T-helper 17 cell (primary cell): ENCODE measurements at places on chromosomes 7 and 10. TPM values are rescaled to one million over a fixed set of nuclear protein-coding genes. Genes with fewer than 3 reads are reported as not detected.

DNA sequence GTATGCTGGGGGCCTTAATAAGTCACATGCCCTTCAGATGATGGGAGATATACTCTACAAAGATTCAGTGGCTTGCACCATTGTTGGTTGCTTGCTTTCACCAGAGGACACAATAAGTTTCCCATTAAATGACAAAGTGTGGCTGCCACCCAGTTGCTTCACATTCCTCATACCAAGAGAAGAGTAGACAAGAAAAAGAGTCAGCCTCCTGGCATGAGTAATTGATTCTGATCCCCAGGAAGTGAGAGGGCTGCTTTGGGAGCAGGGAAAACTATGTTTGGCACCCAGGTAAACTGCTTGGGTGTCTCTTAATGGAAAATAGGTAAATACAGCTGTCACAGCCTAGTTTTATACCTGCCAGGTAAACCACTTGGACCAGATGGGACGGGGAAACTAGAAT lies 66.7 kb upstream of the IL6 start:
- no peak overlapping the region for H3K4me3 ChIP-seq

Gene METTL27
- 0.73 TPM for total RNA-seq

DNA sequence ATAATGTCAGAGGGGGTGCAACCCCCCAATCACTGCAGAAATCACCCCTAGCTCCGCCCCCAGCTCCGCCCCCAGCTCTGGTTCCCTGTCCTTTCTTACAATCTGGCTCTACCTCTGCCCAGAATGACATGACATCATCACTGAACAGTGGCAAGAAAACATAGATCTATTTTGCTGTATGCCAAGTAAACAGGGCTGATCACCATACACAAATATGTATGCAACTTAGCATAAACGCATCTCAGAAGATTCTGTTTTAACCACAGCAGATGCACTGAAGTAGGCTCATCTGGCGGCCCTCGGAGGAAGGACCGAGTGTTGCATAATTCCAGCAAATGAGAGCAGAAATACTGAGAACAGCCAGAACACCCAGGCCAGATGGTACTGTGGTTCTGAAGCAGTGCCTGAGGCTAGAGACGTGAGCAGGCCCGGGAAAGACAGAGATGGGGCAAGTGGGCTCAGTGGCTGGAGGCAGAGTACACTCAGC lies 293.3 kb upstream of the KLF14 start:
- peak; percentile 45 for DNase-seq
- H3K27ac ChIP-seq: peak overlapping the region; percentile 97
- peaks cover 8% of the 10 kb centered on the region for H3K36me3 ChIP-seq
- H3K4me1 ChIP-seq: peaks cover 74% of the 10 kb centered on the region
- no peaks in the 10 kb centered on the region for H3K27me3 ChIP-seq

Gene GNGT1
- not detected for total RNA-seq

DNA sequence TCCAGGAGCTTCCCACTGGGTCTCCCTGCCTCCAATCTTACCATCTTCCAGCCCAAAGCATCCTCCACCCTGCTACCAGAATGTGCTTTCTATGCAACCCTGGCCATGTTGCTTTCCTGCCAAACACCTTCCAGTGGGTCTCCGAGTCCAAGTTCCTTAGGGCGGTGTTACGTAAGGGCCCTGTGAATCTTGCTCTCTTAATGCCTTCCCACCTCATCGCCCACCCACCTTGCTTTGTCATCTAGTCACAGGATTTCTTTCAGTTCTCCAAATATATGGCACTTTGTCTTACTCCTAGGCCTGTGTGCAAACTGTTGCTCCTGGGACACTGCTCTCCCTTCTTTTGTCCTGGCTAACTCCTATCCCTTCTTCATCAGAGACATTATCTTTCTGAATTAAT lies 344.5 kb downstream of the RPS24 start:
- no peak overlapping the region for H3K4me3 ChIP-seq
- H3K36me3 ChIP-seq: no peaks in the 10 kb centered on the region
- no peak for DNase-seq
- H3K27ac ChIP-seq: no peak overlapping the region

DNA sequence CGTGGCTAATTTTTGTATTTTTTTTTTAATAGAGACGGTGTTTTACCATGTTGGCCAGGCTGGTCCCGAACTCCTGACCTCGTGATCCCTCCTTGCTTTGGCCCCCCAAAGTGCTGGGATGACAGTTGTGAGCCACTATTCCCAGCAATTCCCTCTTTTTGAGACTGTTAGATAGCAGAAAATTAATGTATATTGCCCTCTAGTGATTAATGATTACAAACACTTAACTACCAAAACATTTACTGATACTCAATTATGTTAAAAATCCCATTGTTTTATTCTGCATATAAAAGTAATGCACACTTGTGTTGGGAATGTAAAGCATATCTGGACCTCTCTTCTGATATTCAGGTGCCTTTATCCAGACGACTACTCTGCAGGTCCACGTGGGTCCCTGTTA lies 41.2 kb upstream of the COBL start:
- H3K27me3 ChIP-seq: no peaks in the 10 kb centered on the region
- H3K27ac ChIP-seq: no peak overlapping the region
- no peak overlapping the region for H3K4me3 ChIP-seq

GRCh38 chr7:110400411-110400810 lies 690.5 kb upstream of the LRRN3 start:
- no peaks in the 10 kb centered on the region for H3K36me3 ChIP-seq
- H3K27ac ChIP-seq: no peak overlapping the region
- DNase-seq: no peak
- H3K4me1 ChIP-seq: no peaks in the 10 kb centered on the region

- peaks cover 11% of the 10 kb centered on the region for H3K4me1 ChIP-seq
- H3K27ac ChIP-seq: no peak overlapping the region
- H3K36me3 ChIP-seq: no peaks in the 10 kb centered on the region
- H3K27me3 ChIP-seq: peaks cover 4% of the 10 kb centered on the region
These were observed 254.8 kb upstream of the PITRM1 start for GRCh38 chr10:3427347-3427746.

DNA sequence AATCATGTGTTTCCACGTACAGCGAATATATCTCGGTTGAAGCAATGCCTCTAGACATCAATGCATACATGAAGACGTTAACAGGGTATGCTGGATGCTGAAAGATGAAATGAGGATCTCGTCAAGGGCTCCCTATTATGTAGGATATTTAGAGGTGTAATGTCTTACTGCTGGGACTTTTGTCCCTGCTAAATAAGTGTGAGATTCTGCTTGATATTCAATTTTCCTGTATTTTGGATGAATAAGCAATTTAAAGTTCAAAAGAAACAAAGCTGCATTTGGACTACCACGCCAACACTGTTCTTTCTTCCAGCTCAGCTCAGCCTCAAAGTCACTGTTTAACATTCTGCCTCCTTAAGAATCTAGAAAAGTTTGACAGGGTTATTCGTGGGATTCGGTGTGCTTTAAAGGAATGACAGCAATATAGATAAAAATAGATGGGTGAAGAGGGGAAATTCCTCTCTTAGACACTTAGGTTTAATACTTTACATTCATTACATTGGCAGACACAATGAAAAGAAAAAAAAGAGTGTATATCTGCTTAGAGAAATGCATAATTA lies 110.1 kb upstream of the RHEB start:
- H3K27ac ChIP-seq: no peak overlapping the region
- H3K36me3 ChIP-seq: peaks cover 5% of the 10 kb centered on the region
- H3K27me3 ChIP-seq: no peaks in the 10 kb centered on the region
- H3K4me3 ChIP-seq: no peak overlapping the region
- DNase-seq: no peak

DNA sequence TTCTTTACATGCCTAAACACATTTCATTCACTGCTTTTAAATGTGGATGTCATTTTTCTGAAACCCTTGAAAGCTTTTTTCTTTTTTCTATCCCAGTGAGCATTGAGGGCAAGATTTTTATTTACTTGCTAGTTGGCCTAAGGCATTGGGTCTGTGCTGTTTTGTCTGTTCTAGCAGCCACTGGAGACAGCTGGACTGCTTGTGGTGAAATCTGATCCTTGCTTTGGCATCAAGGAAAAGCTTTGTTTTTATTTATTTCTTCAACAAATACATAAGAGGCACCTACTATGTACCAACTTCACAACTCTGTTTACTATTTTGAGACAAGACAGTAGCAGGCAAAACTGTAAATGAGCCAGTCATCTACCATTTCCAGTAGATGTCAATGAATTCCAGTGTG lies 28.4 kb upstream of the PDLIM1 start:
- no peaks in the 10 kb centered on the region for H3K4me1 ChIP-seq
- H3K4me3 ChIP-seq: no peak overlapping the region
- H3K36me3 ChIP-seq: no peaks in the 10 kb centered on the region
- H3K27me3 ChIP-seq: peaks cover 5% of the 10 kb centered on the region
- no peak for DNase-seq

DNA sequence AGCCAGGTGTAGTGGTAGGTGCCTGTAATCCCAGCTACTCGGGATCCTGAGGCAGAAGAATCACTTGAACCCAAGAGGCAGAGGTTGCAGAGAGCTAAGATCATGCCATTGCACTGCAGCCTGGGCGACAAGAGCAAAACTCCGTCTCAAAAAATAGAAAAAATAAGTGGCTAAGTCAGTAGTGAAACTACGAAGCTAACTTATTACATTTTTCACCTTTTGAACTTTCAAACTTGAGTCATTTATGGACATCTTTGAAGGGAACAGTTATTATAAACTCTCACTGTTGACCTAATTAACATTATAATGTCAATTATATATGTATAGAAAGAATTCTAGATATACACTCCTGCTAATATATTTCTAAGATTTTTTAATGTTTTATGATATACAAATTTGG lies 541.5 kb upstream of the C7orf33 start:
- H3K4me3 ChIP-seq: no peak overlapping the region
- no peaks in the 10 kb centered on the region for H3K4me1 ChIP-seq
- H3K36me3 ChIP-seq: no peaks in the 10 kb centered on the region

- H3K4me3 ChIP-seq: no peak overlapping the region
- H3K27ac ChIP-seq: no peak overlapping the region
- H3K4me1 ChIP-seq: no peaks in the 10 kb centered on the region
- H3K36me3 ChIP-seq: no peaks in the 10 kb centered on the region
- H3K27me3 ChIP-seq: no peaks in the 10 kb centered on the region
- DNase-seq: no peak
These were observed 549.0 kb upstream of the LRRN3 start for GRCh38 chr7:110541962-110542361.

Gene ELOVL3
- not detected for total RNA-seq

Gene BICC1
- not detected for total RNA-seq

DNA sequence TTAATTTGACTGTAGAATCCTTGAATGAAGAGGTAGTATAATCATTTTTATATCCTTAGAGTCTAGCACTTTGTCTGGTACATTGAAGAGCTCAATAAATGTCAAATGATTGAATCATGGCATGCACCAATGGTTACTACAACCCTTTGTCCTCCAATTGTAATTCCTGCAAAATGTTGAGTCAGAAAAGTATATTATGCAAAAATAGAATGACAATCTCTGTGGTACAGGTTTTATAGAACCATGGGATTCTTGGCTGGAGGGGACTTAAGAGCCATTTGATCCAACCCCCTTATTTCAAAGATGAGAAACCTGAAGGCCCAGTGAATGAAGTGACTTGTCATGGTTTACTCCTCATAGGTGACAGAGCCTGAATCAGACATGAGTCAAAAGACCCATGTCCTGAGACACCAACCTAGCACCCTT lies 30.9 kb upstream of the SMKR1 start:
- no peak overlapping the region for H3K27ac ChIP-seq
- no peaks in the 10 kb centered on the region for H3K4me1 ChIP-seq
- H3K27me3 ChIP-seq: no peaks in the 10 kb centered on the region

DNA sequence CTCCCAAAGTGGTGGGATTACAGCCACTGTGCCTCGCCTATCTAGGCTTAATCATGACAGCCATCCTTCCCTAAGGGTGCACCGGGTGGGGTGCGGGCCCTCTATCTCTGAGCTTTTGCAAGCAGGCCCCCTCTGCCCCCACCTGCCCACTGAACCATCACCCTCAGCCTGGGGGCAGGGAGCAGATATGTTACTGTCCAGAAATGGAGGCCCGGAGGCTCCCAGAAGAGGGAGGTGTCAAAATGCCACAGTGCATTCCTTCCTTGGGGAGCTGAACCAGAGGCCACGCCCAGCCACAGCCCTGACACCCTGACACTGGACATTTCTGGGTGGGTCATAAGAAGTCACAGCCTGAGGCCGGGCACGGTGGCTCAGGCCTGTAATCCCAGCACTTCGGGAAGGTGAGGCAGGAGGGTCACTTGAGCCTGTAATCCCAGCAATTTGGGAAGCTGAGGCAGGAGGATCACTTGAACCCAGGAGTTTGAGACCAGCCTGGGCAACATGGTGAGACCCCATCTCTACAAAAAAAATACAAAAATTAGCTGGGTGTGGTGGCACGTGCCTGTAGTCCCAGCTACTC lies 129.8 kb upstream of the TNRC18 start:
- peaks cover 15% of the 10 kb centered on the region for H3K4me1 ChIP-seq
- no peak overlapping the region for H3K27ac ChIP-seq
- no peaks in the 10 kb centered on the region for H3K36me3 ChIP-seq
- no peak overlapping the region for H3K4me3 ChIP-seq

- H3K27ac ChIP-seq: no peak overlapping the region
- no peak for DNase-seq
- H3K27me3 ChIP-seq: no peaks in the 10 kb centered on the region
- no peak overlapping the region for H3K4me3 ChIP-seq
- H3K36me3 ChIP-seq: no peaks in the 10 kb centered on the region
These were observed 192.8 kb upstream of the AKR1E2 start for GRCh38 chr10:4633186-4633585.

DNA sequence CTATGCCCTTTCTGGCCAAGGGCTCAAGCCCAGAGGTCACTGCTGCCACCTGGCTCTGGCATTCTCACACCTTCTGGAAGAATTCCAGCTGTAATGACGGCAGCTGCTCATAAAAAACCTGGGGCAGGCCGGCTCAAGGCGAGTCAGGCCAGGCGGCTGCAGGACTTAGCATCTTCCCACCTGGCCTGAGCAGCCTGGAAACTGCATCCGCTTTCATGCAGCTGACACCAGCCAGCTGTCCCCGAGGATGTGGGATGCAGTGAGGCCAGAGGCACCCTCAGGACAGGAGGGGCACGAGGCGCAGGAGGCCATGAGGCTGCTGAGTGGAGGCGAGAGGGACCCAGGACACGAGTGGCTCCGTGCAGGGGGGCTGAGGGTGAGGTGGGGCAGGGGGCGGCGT lies 47.5 kb upstream of the ADGRA1 start:
- H3K27ac ChIP-seq: no peak overlapping the region
- no peak overlapping the region for H3K4me3 ChIP-seq
- peaks cover 16% of the 10 kb centered on the region for H3K27me3 ChIP-seq
- H3K4me1 ChIP-seq: no peaks in the 10 kb centered on the region

Gene OR9A2
- not detected for total RNA-seq

GRCh38 chr7:4655311-4655710 lies 26.8 kb upstream of the FOXK1 start:
- no peak for DNase-seq
- no peak overlapping the region for H3K27ac ChIP-seq
- H3K4me1 ChIP-seq: no peaks in the 10 kb centered on the region

DNA sequence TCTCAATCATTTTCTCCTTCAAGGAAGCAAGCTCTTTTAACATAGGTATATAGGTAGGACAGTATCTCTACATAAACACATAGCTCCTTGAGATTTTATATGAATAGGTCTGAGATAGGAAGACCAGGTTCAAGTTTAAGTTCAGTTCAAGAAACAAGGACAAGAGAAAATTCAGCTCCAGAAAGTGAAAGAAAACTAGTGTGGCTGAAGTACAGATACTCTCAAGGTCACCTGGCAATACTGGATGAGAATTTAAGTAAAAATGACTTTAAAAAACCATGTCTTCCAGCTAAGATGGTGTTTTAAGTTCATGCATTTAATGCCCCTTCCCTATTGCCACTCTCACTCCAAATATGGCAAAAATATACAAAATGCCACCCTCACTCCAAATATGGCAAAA lies 91.3 kb downstream of the OSBPL3 start:
- H3K27ac ChIP-seq: no peak overlapping the region
- peaks cover 15% of the 10 kb centered on the region for H3K4me1 ChIP-seq
- H3K27me3 ChIP-seq: no peaks in the 10 kb centered on the region
- H3K36me3 ChIP-seq: peaks cover 2% of the 10 kb centered on the region
- H3K4me3 ChIP-seq: no peak overlapping the region

Gene SPDYE9
- total RNA-seq: not detected

Gene TAS2R5
- total RNA-seq: 0.90 TPM
